ENCODE measurements at places on chromosomes 3 and 15.

- no peak for DNase-seq
Measured at GRCh38 chr15:48624700-48625099, 20.8 kb downstream of the FBN1 start.

GRCh38 chr3:74491874-74492273 lies 122.6 kb downstream of the CNTN3 start:
- no peak for DNase-seq

GRCh38 chr3:12369029-12369428 lies 80.2 kb downstream of the PPARG start:
- DNase-seq, result no peak

GRCh38 chr15:41429003-41429890 lies 12.4 kb downstream of the RTF1 start:
- no peak for DNase-seq

DNA sequence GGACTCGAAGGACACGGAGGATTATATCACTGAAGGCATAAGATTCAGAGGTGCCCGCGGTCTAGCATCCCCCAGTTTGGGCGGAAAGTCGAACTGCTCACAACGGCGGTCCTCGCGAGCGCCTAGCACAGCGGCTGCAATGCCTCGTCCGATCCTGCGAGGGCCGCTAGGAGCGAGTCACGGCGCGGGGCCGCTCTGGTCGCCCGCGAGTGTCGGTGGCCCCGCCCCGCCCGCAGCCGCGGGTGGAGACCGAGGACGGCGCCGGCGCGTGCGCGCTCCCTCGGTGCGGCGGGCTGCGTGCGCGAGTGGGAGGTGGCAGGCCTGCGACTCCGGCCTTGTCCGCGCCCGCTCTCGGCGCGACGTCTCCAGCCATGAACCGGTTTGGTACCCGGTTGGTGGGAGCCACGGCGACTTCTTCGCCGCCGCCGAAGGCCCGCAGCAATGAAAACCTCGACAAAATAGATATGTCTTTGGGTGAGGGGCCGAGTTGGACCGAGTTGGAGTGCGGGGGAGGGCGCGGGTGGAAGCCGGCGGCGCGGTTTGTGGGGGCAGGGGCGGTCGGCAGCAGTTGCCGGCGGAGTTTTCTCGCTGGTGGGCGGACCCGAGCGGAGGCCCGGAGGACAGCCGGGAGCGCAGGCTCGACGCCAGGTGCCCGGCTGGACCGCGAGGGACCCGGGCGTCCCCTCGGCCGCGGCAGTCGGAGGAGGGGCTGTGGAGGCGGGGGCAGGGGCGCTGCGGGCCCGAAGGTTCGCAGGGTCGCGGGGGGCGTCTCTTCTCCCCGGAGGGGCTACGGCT lies at the start of gene FYTTD1:
TSS of gene FYTTD1 (plus strand) at position 283 of the 795 bp plus-strand sequence. CDS start at position 372, 89 bp downstream.
- peak; percentile 69 for DNase-seq

- DNase-seq, result no peak
Measured at GRCh38 chr15:69603369-69604071, 150.9 kb downstream of the RPLP1 start.

DNA sequence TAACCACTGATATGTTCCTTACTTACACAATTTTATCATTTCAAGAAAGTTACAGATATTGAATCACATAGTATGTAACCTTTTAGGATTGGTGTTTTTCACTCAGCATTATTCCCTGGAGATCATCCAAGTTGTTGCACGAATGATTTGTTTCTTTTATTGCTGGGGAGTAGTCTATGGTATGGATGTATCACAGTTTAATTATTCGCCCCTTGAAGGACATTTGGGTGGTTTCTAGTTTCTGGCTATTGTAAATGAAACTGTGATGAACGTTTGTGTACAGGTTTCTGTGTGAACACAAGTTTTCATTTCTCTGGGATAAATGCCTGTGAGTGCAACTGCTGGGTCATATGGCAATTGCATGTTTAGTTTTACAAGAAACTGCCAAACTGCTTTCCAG lies 68.8 kb downstream of the NMNAT3 start:
- DNase-seq, result no peak

DNA sequence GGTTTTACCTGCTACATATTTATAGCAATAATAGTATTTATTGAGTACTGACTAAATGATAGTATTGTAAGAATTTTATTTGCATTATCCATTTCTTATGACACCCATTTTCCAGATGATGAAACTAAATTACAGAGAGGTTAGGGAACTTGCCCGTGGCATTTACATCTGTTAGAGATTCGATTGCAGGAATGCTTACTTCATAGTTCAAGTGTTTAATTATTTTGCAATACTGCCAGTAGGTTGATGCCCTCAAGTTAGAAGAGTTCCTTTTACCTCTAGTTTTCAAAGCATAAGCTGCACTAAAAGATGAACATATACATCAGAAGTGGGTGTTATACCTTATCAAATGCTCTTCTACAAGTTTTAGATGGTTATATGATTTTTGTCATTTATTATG lies 362.8 kb upstream of the RGMA start:
- DNase-seq, result no peak

Measured in stimulated activated CD8-positive, alpha-beta memory T cell treated with anti-CD3 and anti-CD28 coated beads, Interleukin-7, amount 100 ng/mL, for 1 hour (primary cell).